ENCODE measurements at places on chromosomes 6 and 20.
A peak's percentile ranks its signal among the peaks of the same experiment; 100 is the strongest.

GRCh38 chr6:47111685-47112084 is 69.6 kb upstream of the ADGRF1 start:
- no peak for DNase-seq

- no peak for DNase-seq
Observed at GRCh38 chr6:13288969-13289391, 39.4 kb downstream of the TBC1D7 start.

GRCh38 chr20:36148439-36148838 is 6.1 kb upstream of the EPB41L1 start:
- no peak for DNase-seq

GRCh38 chr20:36754656-36755222 is 8.8 kb upstream of the NDRG3 start:
- peak; percentile 9 for DNase-seq

- DNase-seq, result no peak
Observed at GRCh38 chr20:33551778-33552177, 61.9 kb downstream of the CBFA2T2 start.

DNA sequence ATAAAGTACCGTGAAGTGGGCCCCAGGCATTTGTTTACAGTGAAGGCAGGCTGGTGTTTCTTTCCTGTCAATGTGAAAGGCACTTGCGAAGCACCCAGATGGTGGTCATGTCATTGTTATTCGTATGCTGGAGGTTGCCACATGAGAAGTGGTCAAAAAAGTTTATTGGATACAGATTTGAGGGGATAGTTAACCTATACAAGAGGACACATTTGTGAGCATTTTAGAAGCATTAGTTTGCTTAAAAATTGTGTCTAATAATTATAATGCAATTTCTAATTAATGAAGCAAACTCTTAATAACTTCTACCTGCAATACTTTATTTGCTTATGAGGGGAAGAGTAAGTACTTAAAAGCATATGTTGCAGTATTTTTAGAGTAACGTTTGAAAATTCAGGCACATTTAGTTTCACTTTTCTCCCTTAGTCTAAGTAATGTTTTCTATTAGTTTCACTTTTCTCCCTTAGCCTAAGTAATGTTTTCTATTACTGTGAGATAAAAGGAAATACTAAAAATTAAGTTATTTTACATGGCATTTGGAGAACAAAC is 120.7 kb upstream of the CLDN20 start:
- no peak for DNase-seq
